NCI-H526 (cell line): ENCODE measurements at places on chromosomes 11 and 22.

DNA sequence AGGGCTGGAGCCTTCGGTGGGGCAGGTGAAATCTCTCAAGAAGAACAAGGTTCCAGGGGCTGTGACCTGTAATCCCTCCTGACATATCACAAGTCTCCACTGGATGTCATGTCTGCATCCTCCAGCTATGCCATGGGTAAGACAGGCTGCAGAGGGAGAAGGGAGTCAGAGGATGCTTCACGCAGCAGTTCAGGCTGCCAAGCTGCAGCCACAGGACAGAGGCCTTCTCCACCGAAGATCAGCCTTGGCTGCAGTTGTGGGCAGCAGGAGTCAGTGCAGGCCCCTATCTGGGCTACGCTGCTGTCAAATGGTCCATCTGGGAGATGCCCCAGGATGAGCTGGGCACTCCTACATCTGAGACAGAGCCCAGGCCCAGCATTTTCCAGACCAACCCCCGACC, 25.0 kb downstream of the DKK3 start:
- no peak for DNase-seq

DNA sequence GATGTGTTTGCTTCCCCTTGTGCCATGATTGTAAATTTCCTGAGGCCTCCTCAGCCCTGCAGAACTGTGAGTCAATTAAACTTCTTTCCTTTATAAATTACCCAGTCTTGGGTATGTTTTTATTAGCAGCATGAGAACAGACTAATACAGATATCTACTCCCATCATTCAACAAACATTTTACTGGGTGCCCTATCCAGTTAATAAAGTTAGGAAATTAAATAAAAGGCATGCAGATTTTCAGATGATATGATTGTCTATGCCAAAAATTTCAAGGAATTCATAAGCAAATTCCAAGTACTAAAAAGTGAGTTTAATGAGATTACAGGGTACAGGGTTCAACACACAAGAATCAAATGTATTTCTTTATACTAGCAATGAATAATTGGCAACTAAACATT, 33.5 kb upstream of the LIN7C start:
- DNase-seq: no peak

GRCh38 chr22:37462983-37463382, 23.2 kb downstream of the MFNG start:
- no peak for DNase-seq

- DNase-seq: no peak
Measured at GRCh38 chr11:73662445-73663157, 16.2 kb downstream of the PLEKHB1 start.

DNA sequence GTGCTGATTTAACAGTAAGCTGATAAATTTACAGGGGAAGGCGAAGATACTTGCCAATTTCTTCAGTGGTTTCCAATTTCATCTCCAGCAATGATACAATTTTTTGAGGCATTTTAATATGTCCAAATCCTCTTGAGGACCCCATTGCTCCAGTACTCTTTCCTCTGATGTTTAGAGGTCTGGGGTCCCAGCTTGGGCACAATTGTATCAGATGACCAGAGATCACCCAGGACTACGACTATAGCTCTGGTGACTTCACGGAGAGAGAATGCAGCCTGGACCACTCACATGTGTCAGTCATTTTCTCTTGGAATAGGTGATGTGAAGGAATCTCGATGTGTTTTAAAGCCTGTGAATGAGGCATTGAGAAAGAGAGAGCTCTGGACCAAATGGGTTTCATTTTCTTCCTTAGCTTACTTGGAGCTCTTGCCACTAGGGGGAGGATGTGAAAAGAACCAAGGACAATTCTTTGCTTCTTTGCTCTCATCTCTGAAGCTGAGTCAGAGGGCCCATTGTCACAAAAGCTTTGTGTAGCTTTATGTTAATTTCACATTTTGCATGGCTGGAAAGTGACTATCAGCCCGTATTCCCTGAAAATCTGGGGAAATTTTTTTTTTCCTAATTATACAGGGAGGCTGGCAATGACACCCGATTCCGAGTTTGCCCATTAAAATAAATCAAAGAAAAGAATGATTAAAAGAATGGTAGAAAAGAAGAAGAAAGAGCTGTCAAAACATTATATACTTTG, 6.7 kb upstream of the CCDC90B start:
- DNase-seq: peak; percentile 96

- no peak for DNase-seq
Measured at GRCh38 chr11:22807855-22808570, 21.6 kb downstream of the SVIP start.

DNA sequence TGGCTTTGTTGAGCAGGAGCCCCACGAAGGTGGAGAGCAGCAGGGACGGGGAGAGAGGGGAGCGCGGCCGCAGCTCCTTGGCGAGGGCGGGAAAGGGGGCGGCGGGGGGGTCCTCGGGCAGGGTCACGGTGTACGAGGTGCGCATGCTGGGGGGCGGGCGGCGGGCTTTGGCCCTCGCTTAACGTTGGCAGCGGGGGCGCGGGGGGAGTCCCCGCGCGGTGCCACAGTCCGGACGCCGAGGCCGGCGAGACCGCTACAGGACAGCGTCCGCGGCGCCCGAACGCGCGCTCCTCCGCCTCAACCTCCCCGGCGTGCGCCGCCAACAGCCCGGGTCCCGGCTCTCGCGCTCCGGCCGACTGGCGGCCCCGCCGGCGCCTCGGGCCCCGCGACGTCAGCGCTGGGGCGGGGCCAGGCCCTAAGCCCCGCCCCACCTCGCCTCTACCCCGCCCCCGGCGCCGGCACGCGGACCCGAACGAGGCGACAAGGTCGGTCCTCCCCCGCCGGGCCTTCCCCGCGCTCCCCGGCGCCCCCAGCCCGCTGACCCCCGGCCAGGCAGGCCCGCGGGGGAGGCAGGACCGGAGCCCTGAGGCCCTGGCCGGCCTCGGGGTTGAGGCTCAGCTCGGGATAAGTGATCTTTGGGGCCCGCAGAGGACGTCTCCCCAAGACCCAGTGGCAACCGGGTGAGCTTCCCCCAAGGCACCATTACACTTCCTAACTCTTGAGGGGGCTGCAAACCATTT, 17.5 kb downstream of the USP2 start:
- no peak for DNase-seq

DNA sequence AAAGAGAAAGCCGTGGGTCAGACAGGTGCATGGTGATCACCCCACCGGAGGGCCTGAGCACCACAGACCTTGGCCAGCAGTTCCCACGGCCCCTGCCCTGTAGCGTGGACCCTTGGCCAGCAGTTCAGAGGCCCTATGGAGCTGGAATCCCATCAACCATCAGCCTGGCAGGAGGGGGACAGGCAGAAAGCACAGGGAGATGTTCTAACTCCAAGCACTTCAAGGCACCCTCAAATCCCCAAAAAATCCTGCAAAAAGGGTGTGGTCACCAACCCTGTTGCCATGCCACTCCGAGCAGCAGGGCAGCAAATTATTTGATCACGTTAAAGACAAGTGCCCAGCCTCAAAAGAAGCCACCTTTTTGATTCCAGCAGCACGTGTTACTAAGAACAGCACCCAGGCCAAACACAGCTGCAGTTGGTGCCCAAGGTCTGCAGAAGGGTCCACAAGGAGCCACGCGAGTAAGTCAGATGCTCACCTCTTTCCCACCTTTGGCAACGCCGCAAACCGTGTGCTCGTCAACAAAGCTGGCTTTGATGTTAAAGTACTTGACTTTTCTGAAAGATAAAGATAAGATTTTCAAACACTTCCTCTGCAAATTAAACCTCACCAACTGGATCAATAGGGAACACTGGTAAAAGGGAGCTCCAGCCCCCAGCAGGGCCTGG, 26.2 kb upstream of the COMT start:
- DNase-seq: no peak

GRCh38 chr11:128707681-128708080, 13.8 kb downstream of the FLI1 start:
- DNase-seq: no peak

GRCh38 chr22:31447337-31447736, 42.3 kb downstream of the EIF4ENIF1 start:
- DNase-seq: no peak

DNA sequence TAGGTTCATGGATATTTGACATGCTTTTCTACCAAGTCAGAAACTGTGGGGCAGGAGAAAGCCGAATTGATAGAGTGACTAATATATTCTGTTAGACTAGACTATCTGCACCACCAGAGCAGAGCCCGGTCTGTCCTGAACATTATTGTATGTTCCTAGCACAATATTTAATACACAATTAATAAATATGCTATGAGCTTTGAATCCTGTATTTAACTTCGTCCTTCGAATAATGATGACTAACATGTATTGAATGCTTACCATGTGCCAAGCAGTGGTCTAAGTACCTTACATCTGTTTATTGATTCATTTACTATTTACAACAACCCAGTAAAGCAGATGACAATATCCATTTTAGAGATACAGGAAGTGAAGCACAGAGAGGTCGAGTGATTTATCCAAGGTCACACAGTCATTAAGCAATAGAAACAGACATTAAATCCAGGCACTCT, 44.8 kb upstream of the ANO3 start:
- DNase-seq: no peak
